ENCODE measurements at places on chromosomes 6 and 20.

DNA sequence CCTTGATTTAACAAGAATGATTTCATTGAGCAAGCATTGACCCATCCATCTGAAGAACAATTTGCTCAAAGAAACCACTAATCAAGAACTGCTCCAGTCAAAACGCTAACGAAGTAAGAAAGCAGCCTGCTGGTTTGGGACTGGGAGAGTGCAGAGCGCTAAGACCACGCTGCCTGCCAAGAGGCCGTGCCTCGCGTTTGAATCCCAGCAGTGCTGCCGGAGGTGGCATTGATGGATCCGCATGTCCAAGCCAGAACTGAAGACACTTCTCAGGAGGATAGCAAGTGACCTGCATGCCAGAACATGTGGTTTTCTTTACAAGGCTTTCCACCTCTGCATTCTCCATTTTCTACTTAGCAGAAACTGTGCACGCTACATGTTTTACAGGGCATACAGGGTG is 105.2 kb upstream of the FOXC1 start:
- DNase-seq = no peak

DNA sequence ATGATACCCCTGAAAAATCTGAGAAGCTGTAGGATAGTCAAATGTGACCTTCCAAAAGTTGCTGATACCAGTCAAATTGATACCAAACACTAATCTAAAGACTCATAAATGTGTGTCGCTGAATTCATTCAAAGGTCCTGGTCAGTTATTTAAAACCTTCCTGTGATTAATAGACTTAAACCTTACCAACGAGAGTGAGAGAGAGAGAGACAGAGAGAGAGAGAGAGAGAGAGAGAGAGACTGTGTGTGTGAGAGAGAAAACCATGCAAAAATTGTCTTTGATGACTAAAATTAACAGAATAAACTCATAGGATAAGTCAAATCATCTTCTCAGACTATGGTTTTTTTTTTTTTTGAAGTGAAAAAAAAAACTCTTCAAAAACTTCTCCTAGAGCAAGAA is 370.9 kb upstream of the HS3ST5 start:
- DNase-seq = no peak

- DNase-seq = no peak
Observed at GRCh38 chr20:62220666-62221568, 839 bp upstream of the HRH3 start.

GRCh38 chr20:59291740-59292383 is 8.5 kb upstream of the EDN3 start:
- no peak for DNase-seq

- no peak for DNase-seq
Observed at GRCh38 chr6:152062476-152062875, 255.0 kb downstream of the ESR1 start.

DNA sequence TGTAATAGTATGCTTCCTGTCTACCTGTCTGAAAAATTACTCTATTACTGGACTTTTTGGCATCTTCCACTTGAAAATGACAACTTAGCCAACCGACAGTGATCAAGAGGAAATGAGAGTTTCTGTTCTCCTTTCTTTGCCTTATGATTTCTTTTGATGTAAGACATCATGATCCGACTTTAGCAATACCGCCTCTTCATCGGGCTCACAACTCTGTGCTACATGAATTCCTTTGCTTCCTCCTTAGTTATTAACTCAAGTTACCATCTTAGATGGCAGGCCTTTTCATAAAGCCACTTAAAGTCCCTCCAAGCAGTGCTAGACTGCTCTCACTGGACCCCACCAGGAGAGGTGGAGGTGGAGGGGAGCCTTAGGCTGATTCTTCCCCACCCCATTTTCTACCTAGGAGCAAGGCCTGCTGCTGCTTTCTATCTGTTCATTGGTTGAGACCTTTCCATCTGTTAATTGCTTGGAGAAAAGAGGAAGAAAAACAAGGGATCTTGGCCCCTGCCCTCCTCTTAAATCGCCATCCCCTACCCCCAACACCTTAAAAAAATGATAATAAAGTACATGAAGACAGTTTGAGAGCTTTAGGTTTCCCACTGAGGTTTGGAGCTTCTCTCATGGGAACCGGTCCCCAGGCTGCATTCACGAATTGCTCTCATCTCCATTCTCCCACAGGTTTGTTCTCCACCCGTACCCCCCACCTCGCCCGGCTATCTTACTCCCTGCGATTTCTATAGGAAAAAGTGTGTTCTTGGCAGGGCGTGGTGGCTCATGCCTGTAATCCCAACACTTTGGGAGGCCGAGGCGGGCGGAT is 21.6 kb upstream of the MCM3 start:
- DNase-seq = no peak

Measured in activated CD8-positive, alpha-beta memory T cell treated with anti-CD3 and anti-CD28 coated beads, Interleukin-2, amount 50 U/mL, for 48 hours (primary cell).